ENCODE measurements at places on chromosomes 16 and 17.

- DNase-seq, result no peak
These were observed 98.8 kb downstream of the SYCE1L start for GRCh38 chr16:77297996-77298395.

- DNase-seq, result no peak
These were observed 217.8 kb downstream of the GRIN2A start for GRCh38 chr16:9964426-9964825.

- DNase-seq, result no peak
These were observed 38.0 kb upstream of the DHX40 start for GRCh38 chr17:59527325-59527917.

GRCh38 chr17:57975044-57975443 is 13.0 kb downstream of the VEZF1 start:
- DNase-seq, result no peak

DNA sequence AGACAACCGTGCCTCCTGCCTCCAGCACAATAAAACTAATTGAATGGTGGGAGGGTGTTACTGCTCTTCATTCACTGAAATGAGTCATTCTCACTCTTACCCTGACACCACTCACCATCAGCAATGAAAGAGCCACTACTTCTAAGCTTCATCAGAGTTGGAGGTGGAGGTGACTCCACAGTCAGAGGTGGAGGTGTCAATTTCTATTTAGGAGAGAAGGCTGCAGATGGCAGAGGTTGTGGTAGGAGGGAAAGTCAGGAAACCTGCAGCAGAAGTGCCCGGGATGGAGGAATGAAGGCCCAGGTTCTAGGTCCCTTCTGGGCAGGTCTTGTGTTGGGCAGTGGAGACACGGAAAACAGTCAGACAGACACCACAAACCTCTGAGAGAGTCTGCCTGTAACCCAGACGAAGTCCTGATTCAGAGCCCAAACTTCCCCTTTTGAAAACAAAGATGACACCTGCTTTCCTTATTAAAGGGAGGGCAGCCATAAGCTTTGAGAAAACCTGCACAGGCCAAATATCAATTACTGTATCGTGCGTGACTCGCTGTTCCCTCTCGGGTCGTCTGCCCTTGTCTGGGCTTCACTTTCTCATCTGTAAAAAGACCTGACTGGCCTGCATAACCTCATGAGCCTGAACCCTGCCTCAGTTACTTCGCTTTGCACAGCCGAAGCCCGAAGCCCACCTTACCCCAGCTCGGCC is 668 bp downstream of the ATPAF2 start:
- no peak for DNase-seq

DNA sequence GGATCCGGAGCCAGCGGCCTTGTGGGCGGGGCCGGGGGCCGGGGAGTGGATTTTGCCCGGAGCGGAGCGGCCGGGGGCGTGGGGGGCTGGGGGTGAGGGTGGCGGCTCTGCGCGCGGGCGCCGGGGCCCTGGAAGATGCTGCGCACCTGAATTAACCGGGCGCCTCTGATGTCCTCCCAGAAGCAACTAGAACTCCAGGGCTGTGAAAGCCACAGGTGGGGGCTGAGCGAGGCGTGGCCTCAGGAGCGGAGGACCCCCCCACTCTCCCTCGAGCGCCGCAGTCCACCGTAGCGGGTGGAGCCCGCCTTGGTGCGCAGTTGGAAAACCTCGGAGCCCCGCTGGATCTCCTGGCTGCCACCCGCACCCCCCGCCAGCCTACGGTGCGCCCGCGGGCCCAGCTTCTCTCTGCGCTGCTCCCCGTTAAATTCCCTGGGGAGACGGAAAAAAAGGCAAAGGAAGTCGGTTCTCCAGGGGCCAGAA is 549 bp downstream of the SLC26A11 start:
- no peak for DNase-seq

- no peak for DNase-seq
These were observed 113.6 kb downstream of the SMG6 start for GRCh38 chr17:2190014-2190413.

GRCh38 chr16:19295393-19295792 is 9.9 kb downstream of the CLEC19A start:
- no peak for DNase-seq

DNA sequence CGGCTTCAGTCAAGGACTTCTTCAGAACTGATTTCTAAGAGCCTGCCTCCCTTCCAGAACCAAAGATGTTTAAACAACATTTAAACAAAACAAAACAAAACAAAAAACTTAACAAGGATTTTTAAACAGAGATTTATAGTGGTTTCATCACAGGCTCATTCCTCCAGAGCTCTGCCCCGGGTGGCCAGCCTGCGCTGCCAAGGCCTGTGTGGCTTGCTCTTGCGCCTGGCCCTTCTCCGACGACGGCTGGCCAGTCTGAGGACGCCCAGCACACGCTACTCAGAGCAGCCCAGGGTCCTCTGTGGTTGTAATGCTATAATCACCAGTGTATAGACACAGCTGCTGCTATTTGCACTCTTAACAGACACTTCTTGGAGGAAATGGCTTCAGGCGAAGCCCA is 307.2 kb upstream of the MYOCD start:
- DNase-seq, result no peak

- no peak for DNase-seq
These were observed 19.9 kb downstream of the RANBP10 start for GRCh38 chr16:67786491-67786890.

- no peak for DNase-seq
These were observed 23.1 kb upstream of the CMIP start for GRCh38 chr16:81421536-81421935.
